Activated gamma-delta T cell treated with anti-CD3 and anti-CD28 coated beads, Interleukin-2, amount 50 U/mL, for 16 hours (primary cell): ENCODE measurements at places on chromosomes 4 and X.

DNA sequence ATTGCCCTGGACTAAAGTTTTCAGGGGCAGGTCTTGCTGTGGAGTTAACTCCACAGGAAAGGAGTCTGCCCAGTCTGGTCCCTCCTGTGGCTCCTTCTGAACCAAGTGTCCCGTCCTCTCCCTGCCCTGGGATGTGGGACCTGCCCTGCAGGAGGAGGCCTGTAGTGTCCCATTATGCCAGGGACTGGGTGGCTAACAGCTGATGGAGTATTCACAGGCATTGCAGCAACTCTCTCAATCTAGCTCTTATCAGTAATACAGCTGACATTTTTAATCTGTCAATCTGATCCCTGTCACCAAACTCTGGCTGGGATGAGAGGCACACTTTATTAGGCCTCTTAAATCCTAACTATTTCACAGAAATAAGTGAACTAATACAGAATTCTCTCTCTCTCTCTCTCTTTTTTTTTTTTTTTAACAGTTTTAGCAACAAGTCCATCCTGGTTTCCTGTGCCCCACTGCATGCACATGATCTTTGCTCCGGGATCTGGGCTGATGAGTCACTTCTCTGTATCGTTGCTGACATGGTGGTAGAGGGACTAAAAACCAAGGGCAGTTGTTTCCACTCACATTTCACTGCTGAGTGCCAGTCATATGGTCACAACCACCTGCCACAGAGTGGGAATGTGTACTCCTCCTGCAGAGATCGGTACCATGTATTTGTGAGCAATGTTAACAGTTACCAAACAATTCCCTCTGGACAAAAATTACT, 39.1 kb downstream of the HAND2 start:
- no peak for DNase-seq

GRCh38 chrX:41025926-41026701, 59.1 kb upstream of the USP9X start:
- no peak for DNase-seq

- no peak for DNase-seq
Observed at GRCh38 chr4:164648151-164648848, 105.6 kb upstream of the SMIM31 start.

GRCh38 chr4:17726911-17727310, 54.5 kb downstream of the FAM184B start:
- DNase-seq, result no peak

DNA sequence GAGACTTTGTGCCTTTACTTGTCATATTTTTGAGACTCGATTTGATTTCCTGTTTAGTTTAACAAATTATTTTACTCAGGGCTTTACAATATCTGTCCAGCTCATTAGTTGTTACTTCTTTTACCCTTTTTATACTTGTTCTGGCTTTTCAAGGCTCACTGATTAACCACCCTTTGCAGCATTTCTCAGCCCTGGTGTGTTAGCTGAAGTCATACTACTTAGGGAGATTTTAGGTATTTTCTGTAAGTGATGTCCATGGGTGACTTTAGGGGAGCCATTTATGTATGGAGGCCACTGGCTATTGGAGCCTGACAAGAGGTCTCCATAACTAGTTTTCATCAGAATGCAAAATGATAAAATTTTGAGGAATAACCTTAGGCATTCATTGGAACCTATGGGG, 147.2 kb downstream of the RPA4 start:
- DNase-seq, result no peak

- no peak for DNase-seq
Observed at GRCh38 chrX:31384471-31384870, 312.6 kb upstream of the FTHL17 start.

DNA sequence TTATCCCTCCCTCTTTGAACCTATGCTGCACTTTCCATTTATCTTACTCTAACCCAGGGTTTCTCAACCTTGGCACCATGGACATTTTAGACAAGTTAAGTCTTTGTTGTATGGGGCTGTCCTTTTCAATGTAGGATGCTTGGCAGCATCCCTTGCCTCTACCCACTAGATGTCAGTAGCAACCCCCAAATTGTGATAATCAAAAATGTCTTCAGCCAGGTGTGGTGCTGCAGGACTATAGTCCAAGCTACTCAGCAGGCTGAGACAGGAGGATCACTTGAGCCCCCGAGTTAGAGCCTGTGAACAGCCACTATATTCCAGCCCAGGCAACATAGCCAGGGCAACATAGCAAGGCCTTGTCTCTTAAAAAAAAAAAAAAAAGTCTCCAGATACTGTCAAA, 7.0 kb downstream of the LRCH2 start:
- DNase-seq, result no peak

DNA sequence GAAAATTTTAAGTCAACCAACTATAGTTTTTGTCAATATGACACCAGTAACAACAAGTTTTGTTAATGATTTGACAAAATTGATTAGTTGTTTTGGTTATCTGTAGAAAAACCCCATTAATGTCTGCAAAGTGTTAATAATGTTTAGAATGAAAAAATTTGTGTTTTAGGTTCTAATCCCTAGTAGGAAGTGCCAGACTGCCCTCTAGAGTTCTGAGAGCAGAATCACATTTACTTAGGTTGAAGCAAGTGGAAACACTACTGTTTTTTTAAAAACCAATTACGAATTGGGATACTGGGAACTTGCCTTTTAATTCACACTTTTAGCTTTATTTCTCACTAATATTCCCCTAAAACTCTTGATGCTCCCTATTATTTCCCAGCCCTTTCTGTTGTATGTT, 101.1 kb upstream of the CYLC1 start:
- DNase-seq, result no peak

DNA sequence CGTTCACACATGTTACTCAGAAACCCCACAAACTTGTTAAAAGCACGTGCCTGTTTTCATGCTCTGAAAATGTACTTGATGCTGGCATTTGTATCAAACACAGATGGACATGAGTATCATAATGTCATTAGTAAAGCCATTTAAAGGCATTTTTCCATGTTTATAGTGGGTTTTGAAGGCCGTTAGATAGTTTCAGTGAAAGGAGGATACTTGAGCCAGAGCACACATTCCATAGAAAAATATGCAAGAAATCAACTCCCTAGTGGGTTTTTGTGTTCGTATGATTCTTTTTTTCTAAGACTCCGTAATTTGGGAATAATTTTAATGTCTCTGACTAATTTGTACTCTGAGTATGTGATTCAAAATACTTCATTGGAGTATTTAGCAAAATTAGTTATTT, 216.2 kb upstream of the BMP3 start:
- no peak for DNase-seq

- no peak for DNase-seq
Observed at GRCh38 chr4:78074759-78075158, 17.6 kb downstream of the FRAS1 start.

DNA sequence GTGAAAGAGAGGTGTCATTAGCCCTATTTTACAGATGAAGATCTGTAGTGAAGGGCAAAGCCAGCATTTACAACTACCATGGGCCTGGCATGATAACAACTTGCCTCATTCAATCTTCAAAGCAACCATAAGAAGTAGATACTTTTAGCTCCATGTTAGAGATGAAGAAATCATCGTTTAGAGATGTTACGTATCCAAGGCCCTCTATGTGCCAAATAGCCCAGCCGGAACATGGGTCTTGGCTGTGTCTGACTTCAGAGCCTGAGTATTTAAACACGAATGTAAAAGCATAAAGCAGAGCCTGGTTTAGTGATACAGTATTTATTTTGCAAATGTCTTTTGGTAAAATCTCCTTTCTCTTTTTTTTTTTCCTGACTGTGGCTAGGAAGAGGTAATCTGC, 197.1 kb downstream of the RASL11B start:
- DNase-seq, result no peak

GRCh38 chrX:149631234-149632165, at the start of gene TMEM185A:
TSS of gene TMEM185A (minus strand) at chrX:149631792. CDS start at chrX:149631580, 212 bp downstream.
- peak; percentile 47 for DNase-seq
